ENCODE measurements at places on chromosomes 1 and 21.

DNA sequence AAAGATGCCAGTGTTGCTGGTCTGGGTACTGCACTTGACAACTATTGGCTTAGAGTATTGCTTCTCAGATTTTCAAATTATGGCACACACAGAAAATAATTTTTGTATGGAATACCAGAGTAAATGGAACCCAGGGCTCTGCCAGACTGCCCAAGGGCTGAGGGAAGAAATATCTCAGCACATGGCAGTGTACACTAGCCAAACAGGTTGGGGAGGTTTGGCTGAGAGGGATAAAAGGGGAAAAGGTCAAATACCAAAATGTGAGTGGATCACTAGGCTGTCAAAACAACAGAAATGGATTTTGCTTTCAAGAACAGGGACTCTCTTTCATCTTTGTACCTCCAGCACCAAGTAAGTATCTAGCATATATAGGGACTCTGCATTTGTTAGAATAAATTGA lies 3.0 kb upstream of the RGS8 start:
- DNase-seq = no peak

DNA sequence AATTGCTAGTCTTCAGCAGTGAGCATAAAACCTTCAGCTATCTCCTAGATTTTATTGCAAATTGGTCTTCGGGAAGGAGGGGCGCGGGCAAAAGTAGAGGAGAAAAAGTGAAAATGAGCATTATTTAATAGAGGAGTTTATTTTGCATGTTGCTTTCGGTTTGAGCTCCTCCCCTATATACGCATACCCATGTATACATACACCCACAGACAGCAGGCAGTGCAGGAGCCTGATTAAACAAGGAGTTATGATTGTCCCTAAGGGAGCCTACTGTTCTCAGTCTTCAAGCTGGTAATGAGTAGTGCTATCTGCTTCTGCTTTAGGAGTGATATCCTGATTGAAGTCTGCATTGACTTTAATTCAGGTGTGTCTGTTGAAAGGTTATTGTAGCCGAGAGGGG lies 133.8 kb downstream of the SPATA46 start:
- DNase-seq = no peak

- DNase-seq = no peak
Observed at GRCh38 chr1:119920104-119920968, 24.0 kb upstream of the ADAM30 start.

DNA sequence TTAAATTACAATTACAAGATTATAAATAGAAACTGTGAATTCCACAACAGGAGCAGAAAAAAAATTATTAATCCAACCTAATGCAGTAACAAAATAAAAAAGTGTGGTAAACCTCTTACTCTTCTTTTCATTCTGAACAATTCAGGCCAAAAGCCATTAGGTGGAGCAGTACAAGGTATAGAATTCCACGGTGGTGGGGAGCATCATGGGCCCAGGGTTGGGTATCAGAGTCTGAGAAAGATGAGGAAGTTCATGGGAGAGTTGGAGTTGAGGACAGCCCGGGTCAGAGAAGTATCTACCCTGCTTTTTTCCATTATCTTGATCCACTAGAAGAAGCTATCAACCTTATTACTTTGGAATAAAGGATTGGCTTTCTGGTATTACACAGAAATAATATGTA lies 586.9 kb downstream of the AGBL4 start:
- no peak for DNase-seq

- DNase-seq = no peak
Observed at GRCh38 chr1:70820396-70820795, 227.2 kb downstream of the PTGER3 start.

DNA sequence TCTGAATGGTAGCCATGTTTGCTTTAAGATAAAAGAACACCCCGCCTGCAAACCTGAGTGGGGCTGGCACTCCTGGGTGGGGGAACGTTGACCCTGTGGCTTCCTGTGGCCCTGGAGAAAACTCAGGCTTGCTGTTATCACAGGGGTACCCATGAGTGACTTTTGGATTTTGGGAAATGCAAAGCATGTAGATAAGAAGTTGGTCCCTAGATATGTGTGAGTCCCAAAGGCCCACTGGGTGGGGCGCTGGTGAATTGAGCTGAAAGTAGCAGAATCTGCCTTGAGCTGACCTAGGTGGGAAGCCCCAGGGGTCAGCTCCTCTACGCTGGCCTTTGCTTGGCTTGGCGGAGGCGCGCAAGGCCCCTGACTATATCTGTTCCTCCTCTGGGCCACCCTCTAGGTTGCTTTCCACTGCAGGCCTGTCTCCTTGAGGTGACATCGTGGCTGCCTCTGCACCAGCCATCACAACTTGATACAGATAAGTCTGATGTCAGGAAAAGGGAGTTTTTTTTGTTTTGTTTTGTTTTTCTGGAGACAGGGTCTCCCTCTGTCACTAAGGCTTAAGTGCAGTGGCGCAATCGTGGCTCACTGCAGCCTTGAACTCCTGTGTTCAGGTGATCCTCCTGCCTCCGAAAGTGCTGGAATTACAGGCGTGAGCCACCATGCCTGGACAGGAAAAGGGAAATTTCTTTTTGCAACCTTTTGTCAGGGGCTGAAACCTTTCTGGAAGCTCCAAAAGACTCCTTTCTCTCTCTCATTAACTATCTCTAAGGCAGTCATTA lies 72.2 kb downstream of the AGPAT3 start:
- DNase-seq = no peak

GRCh38 chr21:36728371-36729111 lies 29.6 kb downstream of the SIM2 start:
- DNase-seq = no peak

- no peak for DNase-seq
Observed at GRCh38 chr1:182806015-182806678, 16.6 kb downstream of the NPL start.

- peak; percentile 47 for DNase-seq
Observed at GRCh38 chr1:182789138-182790076, at the start of gene NPL. TSS of gene NPL (plus strand) at chr1:182789773. CDS start at chr1:182794372, 4,599 bp downstream.

DNA sequence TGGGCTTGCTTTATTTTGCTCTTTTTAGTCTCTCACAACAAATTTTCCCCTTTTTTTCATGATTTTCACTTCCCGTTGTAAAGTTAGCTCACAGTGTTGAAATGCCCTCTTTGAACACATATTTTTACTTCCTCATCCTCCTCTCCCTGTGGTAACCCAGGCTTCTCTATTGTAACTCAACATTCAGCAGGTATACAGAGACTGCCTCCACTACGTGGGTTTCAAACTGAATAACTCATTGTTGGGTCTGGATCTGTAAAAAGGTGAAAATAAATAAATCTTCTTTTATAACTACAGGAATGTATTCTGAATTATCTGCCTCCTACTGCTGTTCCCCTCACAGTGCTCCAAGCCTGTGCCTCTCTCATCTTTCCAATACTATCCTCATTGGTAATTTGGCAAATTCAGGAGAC lies 166.4 kb downstream of the RUNX1 start:
- DNase-seq = no peak

GRCh38 chr1:1664941-1665814 lies 6.4 kb upstream of the CDK11B start:
- no peak for DNase-seq

GRCh38 chr1:199178646-199179045 lies 539.8 kb downstream of the PTPRC start:
- DNase-seq = no peak

DNA sequence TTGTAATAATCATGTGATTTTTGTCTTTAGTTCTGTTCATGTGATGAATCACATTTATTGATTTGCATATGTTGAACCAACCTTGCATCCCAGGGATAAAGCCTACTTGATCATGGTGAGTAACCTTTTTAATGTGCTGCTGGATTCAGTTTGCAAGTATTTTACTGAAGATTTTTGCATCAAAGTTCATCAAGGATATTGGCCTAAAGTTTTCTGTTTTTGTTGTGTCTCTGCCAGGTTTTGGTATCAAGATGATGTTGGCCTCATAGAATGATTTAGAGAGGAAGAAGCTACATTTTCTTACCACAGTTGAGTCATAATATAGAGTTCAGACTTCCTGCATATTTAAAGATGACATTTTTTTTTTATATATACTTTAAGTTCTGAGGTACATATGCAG lies 455.9 kb downstream of the PLPP3 start:
- no peak for DNase-seq

GRCh38 chr1:18088077-18088594 lies 19.5 kb upstream of the IGSF21 start:
- DNase-seq = peak; percentile 31

DNA sequence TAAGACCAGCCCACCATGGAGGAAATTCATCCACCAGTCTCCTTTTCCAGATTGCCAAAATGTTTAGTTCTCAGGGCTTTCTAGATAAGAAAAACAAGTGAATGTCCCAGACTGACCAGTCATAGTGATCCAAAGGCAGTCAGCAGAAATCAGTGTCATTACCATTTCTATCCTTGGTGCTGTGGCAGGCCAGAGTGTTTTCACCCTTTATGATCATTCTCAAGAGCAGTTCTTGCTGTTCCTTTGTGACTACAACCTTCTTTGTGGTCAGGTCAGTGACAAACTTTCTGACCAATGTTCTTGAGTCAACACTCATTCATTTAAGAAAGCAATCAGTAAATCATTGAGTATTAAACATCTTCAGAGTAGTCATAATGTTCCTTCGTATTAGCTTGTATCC lies 7.3 kb upstream of the DHCR24 start:
- no peak for DNase-seq

DNA sequence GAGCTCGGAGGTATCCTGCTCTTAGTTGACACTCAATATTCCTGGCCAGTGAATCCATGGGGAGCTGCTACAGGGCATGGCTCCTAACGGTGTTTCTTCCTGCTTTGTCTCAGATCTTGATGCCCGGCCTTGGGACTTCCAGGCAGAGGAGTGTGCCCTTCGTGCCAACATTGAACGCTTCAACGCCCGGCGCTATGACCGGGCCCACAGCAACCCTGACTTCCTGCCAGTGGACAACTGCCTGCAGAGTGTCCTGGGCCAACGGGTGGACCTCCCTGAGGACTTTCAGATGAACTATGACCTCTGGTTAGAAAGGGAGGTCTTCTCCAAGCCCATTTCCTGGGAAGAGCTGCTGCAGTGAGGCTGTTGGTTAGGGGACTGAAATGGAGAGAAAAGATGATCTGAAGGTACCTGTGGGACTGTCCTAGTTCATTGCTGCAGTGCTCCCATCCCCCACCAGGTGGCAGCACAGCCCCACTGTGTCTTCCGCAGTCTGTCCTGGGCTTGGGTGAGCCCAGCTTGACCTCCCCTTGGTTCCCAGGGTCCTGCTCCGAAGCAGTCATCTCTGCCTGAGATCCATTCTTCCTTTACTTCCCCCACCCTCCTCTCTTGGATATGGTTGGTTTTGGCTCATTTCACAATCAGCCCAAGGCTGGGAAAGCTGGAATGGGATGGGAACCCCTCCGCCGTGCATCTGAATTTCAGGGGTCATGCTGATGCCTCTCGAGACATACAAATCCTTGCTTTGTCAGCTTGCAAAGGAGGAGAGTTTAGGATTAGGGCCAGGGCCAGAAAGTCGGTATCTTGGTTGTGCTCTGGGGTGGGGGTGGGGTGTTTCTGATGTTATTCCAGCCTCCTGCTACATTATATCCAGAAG lies 16.7 kb downstream of the ALX3 start:
- peak; percentile 71 for DNase-seq

DNA sequence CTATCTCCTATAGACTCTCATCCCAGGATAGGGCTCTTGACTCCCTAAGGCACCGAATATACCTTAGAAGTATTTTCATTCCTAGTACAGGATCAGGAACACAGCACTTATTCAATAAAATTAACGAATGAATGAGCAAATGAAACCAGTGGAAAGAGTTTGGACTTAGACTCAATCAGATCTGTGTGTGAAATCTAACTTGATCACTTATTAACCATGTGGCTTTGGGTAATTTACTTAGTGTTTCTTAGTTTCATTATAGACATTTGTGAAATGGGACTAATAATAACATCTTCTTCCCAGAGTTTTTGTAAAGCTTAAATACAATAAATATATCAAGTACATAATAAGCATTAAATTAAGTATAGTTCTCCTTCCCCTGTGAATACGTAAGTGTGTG lies 230.1 kb downstream of the ADGRL2 start:
- DNase-seq = no peak

- DNase-seq = peak; percentile 99
Observed at GRCh38 chr1:171781176-171781875, at the start of gene METTL13. TSS of gene METTL13 (plus strand) at chr1:171781660. CDS start at chr1:171781968, 308 bp downstream.

DNA sequence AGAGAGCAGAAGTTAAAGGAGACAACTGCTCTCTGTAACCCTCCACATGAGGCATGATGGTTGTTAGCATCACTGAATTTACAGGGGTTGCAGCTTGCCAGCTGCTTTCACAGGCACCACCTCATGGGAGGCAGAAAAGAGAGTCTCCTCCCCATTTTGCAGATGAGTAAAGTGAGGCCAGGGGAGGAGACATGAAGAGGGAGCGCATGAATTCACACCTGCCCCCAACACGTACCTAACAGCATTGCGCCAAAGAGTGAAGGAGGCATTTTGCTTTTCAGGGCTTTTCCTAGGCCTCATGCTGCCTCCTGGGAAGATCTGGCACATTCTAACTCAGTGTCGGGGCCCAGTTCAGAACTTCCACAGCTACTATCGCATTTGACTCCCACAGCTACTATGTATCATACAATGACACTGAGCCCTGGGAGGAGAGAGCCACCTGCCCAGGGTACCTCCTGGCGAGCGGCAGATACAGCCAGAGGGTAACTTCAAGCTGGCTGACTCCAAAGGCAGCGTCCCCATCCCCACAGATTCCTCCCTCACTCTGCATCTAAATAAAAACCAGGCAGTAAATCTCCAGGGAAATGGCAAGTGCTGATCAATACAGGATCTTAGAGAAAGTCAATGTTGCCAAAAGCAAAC lies 34.0 kb downstream of the GLIS1 start:
- DNase-seq = no peak

- DNase-seq = no peak
Observed at GRCh38 chr1:38476850-38477178, 382.8 kb downstream of the RRAGC start.

All from cerebellar cortex (tissue), 1 donor.